ENCODE measurements at places on chromosomes 12 and 14.

GRCh38 chr12:2179058-2179457 is 126.3 kb downstream of the CACNA1C start:
- no peak for DNase-seq

- DNase-seq, result no peak
Observed at GRCh38 chr12:108633081-108633533, 587 bp downstream of the SELPLG start.

DNA sequence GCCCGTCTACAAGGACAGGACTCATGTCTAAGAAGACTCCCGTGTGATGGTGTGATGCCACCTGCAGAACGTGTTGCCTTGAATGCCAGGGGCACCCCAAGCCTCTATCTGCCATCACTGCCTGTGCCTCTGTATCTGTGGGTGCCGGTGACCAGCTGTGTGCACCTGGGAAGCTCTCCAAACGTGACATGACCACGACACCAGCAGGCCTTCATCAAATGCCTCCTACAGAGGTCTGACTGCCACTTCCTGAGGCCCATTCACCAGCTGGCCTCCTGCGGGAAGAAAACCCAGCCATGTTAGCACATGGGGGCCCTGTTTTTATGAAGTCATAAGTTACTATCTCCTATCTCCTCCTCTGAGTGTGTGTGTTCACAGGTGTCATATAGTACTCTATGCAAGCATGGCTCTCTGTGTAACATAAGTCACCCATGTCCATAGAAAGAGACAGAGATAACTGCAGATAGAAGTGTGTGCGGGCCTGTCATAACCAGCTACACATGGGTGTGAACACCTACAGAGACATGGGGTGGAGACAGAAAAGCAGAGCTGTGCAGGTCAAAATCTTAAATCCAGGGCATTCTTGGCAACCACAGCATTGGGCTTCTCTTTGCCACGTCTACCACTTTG is 18.3 kb upstream of the SERPINA4 start:
- no peak for DNase-seq

DNA sequence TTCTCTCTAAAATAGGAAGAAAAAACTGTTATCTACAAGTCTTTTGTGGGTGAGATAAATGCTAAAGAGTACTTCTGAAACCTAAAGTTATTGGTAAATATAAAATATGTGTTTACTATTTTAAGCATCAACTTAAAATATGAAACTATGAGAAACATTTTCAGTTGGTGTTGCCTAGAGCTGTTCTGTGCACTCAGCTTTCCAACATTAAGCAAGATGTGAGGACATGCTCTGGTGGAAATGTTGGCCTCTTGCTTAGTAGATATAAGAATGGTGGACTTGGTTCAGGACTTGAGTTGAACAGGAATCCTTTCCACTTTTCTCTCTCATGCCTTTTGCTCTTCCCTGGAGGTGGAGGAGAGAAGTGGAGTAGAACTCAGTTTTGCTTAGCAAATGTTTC is 164.1 kb upstream of the PELI2 start:
- no peak for DNase-seq

DNA sequence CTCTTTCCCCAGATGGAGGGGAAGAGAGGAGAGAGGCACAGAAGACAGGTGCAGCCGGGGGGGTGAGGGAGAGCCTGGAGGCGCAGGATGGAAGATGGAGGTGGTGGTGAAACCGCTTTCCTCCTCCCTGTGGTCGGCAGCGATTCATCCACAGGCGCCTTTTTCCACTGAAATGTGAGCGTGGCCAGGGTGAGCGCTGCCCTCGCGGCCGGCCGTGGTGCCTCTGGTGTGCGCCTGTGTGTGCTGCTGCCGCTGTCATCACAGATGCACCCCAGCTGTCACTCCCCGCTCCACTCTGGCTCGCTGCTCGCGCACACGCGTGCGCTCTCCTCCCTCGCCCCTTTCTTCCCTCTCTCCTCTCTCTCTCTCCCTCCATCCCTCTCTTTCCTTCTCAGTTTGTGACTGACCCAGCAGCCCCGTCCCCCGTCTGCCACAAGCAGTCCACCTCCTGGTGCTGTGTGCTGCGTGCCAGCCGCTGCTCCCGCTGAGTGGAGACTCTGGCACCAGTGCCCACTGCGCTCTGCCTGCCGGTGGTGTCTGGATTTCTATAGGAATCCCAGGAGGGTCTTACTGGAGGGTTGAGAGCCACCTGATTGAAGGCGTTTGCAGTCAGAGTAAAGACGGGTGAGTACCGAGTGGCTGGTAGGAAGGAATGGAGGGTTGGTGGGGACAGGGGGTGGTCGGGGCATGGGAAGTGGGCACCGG is at the start of gene LRTM2:
Gene LRTM2, plus strand, starts transcription at position 375 of the 705 bp plus-strand sequence. CDS start 7,584 bp downstream, outside the sequence.
- no peak for DNase-seq

- no peak for DNase-seq
Observed at GRCh38 chr14:33773205-33774030, 177.5 kb downstream of the EGLN3 start.

DNA sequence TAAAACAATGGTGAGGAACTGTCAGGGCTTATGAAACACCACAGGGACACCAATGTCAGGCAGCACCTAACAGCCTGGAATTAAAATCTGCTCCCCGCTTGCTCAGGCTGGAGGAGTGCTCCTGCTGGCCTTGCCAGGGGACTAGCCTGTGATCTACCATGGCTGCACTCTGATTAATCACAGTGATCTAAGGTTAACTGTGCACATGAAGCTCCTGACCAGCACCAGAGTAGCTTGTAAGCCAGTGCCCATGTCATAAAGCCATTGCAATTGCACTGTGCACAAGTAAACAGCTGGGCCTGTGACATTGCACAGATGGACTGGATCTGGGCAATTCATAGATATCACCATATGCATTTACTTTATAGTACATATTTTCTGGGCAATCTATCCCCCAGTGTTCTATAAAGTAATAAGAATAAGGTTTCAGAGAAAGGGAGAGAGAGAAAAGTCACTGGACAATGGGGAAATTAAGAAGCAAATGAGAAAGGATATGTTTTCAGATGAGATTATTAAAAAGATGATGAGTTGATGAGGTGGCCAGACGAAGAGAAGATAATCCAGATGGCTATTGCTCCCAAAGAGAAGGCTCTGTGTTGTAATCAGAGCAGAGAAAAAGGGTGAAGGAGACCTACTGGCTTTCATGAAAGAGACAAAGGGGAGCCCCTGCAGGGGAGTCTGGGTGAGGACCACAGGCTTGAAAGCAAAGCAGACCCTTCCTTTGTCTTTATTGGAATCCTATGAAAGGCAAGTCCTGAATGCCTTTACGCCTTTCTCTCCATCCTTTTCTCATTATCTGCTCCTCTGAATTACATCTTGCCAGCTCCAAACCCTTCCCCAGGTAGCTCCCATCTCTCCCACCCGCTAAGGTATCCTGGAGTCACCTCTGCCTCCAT is 145.8 kb downstream of the SLC38A6 start:
- no peak for DNase-seq

GRCh38 chr12:51884676-51885229 is 3.1 kb upstream of the ANKRD33 start:
- no peak for DNase-seq

DNA sequence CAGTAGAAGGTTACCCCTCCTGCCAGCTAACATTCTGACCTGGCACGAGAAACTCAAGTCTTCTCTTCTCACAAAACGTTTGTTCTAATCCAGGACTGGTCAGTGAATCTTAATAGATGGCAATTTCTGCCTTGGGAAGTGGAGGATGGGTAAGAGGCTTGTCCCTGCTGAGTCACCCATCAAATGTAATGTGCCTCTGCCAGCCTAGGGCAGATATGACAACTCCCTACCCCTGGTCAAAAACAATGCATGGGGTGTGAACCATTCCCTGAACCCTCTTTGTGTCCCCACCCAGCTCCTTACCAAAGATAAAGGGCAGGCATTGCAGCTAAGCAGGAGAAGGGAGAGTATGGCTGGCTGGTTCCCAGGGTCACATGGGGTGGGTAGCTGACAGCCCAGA is 1052.9 kb downstream of the GALC start:
- no peak for DNase-seq

- DNase-seq, result no peak
Observed at GRCh38 chr14:88866305-88866704, 41.9 kb downstream of the TTC8 start.

DNA sequence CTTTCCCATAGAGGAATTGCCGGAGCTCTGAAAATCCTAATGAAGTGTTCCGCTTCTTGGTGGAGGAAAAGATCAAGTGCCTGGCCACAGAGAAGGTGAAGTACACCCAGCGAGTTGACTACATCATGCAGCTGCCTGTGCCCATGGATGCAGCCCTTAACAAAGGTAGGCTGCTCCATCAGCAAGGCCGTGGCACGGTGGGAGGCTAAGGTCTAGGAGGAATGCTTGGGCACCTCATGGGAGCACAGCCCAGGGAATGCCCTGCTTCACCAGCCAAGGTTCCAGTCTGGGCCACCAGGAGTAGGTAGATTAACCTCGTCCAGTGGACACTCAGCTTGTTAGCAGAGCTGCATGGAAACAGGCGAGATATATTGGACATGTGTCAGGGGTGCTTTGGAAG is 6.4 kb upstream of the TPI1 start:
- DNase-seq, result no peak

GRCh38 chr14:91100102-91100501 is 13.8 kb upstream of the DGLUCY start:
- no peak for DNase-seq

GRCh38 chr14:54226103-54226502 is 170.7 kb upstream of the CDKN3 start:
- no peak for DNase-seq

GRCh38 chr12:52949413-52950331 is 754 bp downstream of the KRT18 start:
- DNase-seq, result no peak

GRCh38 chr12:104733717-104734175 is 224.3 kb downstream of the SLC41A2 start:
- DNase-seq, result no peak

DNA sequence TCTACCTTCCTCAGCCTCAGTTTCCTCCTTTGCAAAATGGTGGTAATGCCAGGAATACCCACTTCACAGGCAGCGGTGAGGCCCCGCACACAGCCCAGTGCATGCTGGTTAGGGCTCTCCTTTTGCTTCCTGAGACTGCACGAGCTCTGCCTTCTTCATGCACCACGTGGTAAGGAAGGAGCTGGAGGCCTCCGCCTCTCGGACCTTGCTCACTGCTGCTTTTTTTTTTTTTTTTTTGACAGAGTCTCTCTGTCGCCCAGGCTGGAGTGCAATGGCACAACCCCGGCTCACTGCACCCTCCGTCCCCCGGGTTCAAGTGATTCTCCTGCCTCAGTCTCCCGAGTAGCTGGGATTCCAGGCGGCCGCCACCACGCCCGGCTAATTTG is 18.1 kb downstream of the TAMALIN start:
- DNase-seq, result peak; percentile 45

DNA sequence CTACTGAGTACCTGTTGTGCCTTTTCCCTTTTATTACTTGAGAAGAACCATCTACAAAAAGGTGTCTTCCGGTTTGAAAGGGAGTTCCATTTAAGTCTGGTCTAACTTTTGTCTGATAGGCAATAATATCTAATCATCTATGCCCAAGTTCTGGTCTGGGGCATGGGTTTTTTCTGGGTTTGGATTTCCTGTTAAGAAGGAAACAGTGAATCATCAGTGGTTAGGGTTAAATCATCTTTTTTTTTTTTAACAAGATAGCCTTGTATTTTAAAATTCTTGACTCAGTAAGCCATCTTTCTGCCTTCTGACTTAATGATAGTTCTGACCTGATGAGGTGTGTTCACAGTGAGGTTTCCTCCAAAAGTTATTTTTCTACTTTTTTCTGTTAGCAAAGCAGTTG is 29.3 kb upstream of the CPNE8 start:
- no peak for DNase-seq

DNA sequence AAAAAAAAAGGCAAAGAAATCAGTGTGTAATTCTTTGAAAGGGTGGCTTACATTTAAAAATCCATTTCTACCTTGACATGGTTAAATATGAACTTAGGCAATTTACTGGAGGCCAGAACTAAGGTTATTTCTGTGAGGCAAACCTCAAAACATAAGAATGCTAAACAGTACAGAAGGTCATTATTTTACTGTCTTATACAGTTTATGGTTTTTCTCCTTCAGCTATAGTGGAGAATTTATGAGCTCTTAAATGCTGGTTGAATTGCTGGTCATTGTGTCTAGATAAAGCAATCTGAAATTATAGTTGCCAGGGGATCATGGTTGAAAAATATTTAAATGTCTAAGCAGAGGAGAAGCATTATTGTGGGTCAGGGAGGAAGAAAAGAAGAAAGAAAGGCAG is 70.5 kb downstream of the TRIM9 start:
- DNase-seq, result no peak

DNA sequence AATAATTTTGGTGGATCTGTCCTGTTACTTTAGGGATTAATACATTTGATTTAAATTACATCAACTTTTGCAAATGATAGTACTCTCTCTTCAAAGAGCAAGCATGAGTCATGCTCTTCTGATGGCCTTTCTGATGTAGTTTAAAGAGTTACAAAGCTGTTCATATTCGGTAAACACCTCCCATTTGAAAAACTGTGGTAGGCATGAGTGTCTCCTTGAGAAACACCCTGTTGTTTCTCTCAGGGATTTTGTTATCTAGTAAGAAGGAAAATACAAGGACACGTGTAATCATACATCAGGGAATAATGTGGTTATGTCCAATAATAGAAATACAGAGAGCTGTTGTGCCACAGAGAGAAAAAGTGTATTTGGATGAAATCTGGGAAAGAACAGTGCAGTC is 53.3 kb upstream of the E2F7 start:
- no peak for DNase-seq

DNA sequence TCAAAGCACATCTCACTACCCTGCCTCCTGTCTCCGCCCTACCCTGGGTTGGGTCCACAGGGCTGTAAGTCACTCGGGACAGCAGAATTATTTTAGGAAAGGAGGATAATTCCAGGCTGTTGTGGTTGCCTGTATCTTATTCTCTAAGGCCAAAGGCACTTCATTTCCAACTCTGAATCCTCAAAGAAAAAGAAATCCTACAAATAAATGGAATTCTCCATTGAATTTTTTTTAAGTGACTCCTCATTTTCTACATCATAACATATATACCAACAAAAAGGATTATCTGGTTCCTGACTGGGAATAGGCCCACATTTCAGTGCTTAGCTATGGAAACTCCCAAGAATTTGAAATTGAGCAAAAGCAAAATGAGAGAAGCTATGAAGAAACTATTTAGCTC is 186.4 kb downstream of the ITPR2 start:
- DNase-seq, result no peak

DNA sequence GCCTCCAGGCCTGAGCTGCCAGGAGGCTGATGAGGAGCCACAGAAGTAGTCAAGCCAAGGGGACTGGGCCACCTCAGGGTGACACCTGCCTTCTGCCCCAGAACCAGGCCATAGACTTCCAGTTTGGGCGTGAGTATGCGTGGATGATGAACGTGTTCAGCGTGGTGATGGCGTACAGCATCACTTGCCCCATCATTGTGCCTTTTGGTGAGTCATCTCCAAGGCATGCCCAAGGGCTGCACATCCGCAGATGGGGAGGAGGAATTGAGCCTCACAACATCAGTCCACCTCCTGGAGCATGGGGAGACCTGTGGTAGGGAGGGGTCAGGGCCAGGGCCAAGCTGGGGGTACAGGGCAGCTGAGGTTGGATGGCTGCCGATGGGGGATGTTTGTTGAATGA is 22.3 kb downstream of the NGB start:
- no peak for DNase-seq

GRCh38 chr14:26522967-26523366 is 74.9 kb downstream of the NOVA1 start:
- DNase-seq, result no peak

- DNase-seq, result no peak
Observed at GRCh38 chr12:66971816-66972215, 292.9 kb upstream of the GRIP1 start.
